Stimulated activated CD8-positive, alpha-beta memory T cell treated with anti-CD3 and anti-CD28 coated beads, Interleukin-15, amount 100 ng/mL, for 24 hours (primary cell): ENCODE measurements at places on chromosomes 13 and 19.

- DNase-seq, result no peak
Measured at GRCh38 chr19:50465000-50465399, 11.3 kb upstream of the EMC10 start.

DNA sequence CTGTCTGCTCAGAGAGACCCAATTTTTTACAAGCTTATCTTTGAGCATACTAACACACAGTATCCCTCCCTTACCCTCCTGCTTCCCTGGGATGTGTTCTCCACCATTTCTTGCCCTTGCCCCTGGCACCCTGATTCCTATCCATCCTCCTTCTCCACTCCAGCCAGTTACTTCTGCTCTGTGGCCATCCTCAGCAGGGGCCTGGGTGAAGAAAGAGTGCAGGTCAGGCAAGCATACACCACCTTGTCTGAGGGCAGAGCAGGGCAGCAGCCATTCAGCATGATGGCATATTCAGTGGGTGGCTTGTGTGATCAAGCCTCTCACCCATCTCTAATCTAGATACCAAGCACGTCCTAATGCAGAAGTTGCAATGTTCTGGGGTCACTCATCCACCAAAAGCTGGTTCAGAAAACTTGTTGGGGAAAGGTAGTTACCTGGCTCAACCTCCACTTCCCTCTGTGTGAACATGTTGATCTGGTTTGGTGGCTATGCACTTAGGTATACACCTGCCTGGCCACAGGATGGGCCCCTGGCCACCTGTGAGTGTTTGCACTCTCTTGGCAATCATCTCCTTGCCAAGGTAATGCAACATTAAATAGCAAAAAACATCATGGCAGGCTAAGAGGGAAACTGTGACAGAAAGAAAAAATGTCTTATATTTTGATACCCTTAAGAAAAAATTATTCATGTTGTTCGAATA lies 900.3 kb upstream of the MIR17HG start:
- no peak for DNase-seq

DNA sequence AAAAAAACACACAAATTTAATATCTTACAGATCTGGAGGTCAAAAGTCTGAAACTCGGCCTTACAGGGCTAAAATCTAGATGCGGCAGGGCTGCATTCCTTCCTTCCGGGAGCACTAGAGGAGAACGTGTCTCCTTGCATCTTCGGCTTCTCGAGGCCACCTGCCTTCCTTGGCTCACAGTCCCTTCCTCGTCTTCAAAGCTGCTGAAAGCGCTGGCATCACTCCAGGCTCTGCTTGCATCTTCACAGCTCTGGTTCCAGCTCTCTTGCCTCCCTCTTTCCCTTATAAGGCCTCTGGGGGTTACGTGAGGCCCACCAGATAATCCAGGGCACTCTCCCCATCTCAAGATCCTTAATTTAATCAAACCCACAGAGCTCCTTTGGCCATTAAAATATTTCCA lies 10.5 kb downstream of the XRCC1 start:
- DNase-seq, result no peak

DNA sequence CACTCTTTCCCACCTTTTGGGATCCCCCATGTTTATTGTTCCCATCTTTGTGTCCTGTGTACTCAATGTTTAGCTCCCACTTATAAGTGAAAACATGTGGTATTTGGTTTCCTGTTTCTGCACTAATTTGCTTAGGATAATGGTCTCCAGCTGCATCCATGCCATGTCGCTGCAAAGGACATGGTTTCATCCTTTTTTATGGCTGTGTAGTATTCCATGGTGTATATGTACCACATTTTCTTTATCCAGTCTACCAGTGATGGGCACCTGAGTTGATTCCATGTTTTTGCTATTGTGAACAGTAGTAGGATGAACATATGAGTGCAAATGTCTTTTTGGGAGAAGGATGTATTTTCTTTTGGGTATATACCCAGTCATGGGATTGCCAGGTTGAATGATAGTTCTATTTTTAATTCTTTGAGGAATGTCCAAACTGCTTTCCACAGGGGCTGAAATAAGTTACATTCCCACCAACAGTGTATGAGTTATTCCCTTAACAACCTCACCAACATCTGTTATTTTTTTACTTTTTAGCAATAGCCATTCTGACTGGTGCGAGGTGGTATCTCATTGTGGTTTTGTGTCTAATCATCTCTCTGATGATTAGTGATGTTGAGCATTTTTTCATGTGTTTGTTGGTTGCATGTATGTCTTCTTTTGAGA lies 55.7 kb upstream of the MEDAG start:
- no peak for DNase-seq

DNA sequence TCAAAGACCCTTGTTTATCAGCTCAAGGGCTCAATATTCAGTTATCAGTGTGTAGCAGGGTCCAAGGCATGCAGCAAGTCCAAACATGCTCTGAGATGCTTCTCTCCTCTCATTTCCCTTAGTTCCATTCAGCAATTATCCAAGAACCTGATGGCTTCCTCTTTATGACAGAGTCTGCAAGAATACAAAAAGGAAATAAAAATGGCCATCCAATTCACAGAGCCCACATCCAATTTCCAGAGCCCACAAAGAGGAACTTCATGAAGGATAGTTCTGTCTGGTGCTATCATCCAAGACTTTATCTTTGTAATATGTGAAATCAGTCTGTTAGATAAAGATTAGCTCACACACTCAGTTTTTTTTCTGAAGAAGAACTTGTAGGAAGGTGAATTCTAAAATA lies 217.2 kb downstream of the LACC1 start:
- DNase-seq, result no peak

DNA sequence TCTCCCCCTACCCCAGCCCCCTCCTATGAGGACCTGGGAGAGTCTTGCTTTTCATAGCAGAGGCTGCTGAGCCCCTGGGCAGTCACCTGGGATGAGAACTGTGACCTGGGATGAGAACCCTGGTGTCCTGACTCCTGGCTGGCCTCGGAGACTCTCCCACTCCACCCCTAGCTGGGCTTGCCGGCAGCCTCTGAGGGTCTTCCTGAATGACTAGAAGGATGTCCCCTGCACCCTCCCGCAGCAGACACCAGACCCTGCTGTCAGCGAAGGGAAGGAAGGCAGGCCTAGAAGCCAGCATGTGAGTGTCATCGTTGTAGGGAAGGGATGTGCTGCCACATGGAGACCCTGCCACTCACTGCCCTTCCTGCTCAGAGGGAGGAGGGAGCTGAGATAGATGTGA lies 203.4 kb upstream of the ZNF536 start:
- no peak for DNase-seq

GRCh38 chr13:49046519-49046918 lies 70.8 kb downstream of the FNDC3A start:
- no peak for DNase-seq

DNA sequence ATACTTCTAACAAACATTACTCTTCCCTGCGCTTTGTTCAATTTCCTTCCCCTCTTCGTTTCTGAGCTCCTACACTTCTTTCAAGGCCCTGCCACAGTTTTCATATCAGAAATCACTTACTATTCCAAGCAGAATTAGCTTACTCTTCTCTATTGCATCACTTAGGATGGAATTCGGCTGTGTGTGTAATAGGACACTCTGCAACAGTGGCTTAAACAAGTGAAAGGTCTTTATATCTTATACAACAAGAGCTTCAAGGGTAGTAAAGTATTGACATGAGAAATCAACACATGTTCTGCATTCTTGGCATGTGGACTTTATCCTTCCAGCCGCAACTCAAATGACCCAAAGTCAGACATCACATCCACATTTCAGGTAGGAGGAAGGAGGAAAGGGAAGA lies 279.6 kb downstream of the PCDH20 start:
- DNase-seq, result no peak

- no peak for DNase-seq
Measured at GRCh38 chr13:67200183-67200582, 30.0 kb downstream of the PCDH9 start.

DNA sequence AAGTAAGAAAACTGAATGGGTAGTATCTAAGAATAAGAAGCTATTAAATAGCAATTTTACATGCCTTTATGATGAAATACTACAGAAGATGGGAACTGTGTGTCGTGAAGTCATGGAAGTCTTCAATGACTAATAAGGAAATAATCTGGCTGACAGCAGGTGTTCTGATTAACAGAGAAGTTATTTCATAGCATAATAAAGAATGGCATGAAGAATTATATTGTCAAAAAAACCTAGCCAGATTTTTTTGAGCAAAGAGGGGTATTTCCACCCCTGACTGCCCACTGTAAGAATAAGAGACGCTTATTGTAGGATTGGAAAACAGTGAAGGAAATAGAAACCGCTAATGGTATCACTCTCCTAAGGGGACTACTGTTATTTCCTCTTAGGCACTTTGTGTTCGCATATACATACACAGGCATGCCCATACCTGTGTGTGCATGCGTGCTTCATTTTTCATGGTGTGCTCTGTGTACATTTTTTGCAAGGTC lies 318.8 kb downstream of the SHISA2 start:
- no peak for DNase-seq

DNA sequence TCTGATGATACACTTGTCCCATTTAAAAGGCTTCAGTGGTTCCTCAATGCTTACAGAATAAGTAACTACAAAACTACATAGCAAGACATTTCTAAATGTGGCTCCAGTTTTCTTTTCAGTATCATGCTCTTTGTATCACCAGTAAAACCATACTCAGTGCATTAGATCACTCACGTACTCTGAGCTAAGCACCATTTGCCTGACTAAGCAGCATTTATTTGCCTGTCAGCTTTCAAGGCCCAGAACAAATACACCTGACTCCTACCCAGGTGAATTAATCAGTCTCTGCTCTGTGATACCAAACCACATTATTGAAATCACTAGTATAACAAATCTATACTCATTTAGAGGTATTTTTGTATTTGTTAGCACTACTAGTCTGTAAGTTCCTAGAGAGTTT lies 47.4 kb upstream of the PCDH20 start:
- no peak for DNase-seq

- no peak for DNase-seq
Measured at GRCh38 chr13:36764957-36765356, 54.1 kb upstream of the RFXAP start.

DNA sequence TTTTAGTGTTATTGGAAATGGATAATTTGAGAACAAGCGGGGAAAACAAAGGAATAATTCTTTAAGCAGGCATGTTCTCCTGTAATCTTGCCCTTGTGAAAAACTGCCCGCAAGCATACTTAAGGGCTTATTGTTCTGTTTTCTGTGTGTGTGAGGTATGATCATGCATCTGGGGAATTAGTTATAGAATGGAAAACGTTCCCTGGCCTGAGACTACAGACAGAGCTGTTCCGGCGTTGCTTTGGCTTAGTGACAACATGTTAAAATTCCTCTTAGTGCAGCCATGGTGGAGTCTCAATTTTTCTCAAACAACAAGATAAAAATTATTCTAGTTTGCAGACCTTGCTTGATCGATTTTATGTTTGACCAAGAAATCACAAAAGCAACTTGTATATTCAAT lies 560.2 kb upstream of the SPRY2 start:
- no peak for DNase-seq

GRCh38 chr13:111577208-111577828 lies 256.9 kb downstream of the TEX29 start:
- no peak for DNase-seq

GRCh38 chr13:90302107-90302506 lies 1045.4 kb upstream of the MIR17HG start:
- no peak for DNase-seq

GRCh38 chr13:109130093-109130835 lies 500.9 kb downstream of the MYO16 start:
- no peak for DNase-seq

DNA sequence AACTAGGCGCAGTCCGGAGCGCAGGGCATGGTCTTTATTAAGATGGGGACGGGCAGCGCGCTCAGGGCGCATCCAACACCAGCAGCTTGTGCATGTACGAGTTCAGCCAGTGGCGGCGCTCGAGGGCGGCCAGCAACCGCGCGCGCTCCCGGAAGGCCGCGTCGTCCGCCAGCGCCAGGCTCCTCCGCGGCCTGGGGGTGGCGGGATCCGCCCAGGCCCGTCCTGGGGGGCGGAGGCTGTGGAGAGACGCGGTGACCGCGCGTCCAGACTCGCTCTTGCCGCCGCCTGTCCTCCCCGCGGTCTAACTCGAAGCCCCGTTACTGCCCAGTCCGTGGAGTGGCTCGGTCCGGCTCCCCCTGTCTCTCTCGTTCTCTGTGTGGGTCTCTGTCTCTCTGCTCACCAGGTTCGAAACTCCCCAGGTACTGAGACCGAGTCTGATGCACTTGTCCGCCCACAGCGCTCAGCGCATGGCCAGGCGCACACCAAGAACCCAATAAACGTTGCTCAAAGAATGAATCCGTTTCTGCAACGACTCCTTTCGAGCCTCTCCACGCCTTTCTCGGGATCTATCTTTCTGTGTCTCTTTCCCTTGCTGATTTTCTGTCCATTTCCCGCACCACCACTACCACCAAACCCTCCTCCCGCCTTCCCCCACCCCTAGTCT lies 702 bp downstream of the PTH2 start:
- DNase-seq, result no peak

DNA sequence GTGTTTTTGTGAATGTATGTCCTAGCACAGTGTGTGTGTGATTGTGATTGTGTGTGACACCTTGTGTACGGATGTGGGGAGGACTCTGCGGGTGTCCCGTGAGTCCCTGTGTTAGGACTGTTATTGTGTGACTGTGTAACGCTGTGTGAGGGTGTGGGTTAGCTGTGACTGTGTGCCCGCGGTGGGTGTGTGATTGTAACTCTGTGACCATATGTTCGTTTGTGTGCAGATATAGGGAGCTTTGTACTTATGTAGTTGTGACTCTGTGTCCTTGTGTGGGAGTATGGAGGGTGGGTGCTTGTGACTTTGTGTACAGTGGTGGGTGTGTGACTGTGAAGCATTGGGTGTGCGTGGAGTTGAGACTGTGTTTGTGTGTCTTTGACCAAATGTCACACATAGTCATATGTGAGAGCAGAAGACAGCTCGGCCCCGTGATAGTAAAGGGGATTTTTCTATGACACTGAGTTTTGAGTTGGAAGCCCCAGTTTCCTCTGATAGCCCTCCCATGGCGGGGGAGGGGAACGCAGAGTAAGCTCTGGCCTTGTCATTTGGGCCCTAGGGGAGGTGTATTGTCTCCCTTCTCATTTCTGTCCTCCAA lies 949 bp upstream of the ZNF260 start:
- DNase-seq, result no peak

GRCh38 chr19:50564229-50565105 lies 3.8 kb downstream of the LRRC4B start:
- DNase-seq, result no peak

DNA sequence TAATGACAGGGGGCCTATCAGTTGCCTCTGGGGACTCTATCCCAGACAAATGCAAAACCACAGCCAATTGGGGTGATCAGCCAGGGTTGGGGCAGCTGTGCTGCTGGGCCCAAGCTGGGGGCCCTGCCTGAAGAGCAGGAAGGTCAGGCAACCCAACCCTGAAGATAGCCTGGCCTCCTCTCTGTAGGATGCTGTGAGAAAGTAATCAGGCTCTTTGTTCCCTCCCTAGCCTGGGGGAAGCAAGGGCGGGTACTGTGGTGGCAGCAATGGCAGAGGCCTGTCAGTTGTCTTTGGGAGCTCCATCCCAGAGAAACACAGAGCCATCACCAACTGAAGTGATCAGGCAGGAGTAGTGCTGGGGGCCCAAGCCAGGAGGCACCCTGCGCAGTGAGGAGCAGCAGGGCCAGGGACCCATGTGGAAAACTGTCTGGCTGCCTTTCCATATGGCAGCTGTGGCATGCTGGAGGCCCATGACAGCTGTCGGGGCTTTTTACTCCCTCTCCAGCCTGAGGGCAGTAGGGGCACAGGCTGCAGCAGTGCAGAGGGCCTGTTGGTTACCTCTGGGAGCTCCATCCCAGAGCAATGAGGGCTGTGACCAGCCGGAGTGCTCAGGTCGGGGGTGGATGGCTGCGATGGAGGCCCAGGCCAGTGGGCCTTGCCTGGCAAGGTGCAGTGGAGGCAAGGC lies 73.6 kb upstream of the ATP12A start:
- no peak for DNase-seq

- DNase-seq, result no peak
Measured at GRCh38 chr19:46861691-46862502, 1.1 kb downstream of the ARHGAP35 start.
